Stimulated activated naive CD8-positive, alpha-beta T cell treated with anti-CD3 and anti-CD28 coated beads, Interleukin-15, amount 100 ng/mL, for 72 hours (primary cell): ENCODE measurements at places on chromosomes 1 and 21.

DNA sequence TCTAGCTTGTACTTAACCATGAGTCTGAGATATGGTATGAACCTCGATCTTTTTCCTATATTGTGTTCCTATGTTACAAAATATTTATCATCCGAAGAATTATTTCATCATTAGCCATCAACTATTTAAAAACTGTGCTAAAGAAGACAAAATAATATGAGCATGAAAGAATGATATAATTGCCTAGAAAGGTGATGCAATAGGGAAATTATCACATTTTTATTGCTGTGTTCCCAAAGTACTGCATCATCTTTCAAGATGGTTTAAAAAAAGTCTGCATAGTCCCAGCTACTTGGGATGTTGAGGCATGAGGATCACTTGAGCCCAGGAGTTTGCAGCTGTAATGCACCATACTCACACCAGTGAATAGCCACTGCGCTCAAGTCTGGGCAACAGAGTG lies 126.7 kb downstream of the APP start:
- no peak for DNase-seq

GRCh38 chr1:182974506-182975191 lies 21.7 kb upstream of the SHCBP1L start:
- no peak for DNase-seq

DNA sequence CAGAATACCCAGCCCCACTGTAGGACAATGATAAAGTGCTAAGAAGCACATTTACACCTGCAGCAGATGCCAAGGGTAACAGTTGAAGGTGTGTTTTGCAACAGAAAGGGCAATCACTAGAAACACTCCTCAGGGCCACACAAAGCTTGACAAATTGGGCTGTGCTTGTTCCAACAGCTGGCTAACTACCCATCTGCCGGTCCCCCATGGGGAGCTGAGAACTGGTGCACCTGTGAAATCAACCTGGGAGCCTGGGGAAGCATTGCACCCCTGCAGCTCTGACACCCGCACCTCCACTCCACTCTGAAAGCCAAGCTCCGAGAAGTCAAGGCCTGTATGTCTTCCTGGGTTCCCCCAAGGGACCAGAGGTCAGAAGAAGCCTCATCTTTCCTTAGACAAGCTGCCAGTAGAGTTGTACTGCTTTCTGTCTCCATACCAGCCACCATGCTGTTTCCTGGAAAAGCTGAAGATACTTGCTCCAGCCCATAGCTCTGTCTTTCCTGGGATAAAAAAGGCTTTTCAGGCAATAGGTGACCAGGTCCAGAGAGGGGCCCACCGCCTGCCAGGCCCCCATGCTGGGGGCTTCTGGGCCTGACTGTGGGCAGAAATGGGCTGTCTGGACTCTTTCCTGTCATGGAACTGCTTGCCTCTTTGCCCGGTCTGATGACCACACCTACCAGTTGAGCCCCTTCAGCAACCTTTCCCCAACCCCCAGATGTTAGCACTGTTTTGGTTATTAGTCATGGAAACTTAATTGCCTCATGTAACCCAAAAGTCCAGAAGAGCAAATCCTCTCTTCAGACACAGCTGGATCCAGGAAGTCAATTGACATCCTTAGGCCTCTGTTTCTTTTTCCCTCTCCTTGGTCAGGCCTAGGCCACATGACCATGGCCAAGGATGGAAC lies 93.6 kb downstream of the KIF14 start:
- DNase-seq, result no peak

DNA sequence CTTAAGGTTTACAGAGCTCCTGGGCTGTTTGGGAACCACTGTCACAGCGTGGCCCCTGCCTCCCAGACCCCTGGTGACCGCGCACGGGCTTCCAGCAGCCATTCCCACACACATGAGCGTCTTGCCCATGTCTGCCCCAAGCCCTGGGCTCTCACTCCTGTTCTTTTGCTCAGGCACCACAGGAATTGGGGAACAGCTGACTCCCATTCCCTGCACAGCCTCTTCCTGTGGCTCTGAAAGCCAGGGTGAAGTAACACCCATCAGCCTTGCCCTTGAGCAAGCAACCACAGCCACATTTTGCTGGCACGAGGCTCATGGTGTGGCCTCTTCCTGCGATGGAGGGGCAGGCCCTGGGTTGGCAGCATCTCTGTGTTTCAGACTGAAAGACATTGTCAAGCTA lies 14.3 kb upstream of the GPR157 start:
- no peak for DNase-seq

DNA sequence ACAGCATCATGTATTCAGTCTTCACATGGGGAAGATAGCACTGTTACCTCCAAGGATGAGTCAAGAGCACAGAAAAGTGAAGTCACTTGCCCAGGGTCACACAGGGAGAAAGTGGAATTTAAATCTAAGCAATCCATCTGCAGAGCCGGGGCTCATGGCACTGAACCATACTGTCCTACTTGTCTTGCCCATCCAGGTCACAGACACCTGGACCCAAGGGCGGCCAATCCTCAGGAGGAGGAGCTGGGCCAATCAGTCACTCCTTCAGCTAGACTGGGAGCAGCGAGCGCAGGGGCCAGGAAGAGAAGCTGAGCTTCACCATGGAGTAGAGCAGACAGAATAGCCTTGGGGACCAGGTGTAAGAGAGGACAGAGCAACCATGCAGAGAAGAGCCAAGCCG lies 9.2 kb upstream of the GJB5 start:
- no peak for DNase-seq

- no peak for DNase-seq
Measured at GRCh38 chr1:92975551-92976232, 14.4 kb upstream of the DIPK1A start.

DNA sequence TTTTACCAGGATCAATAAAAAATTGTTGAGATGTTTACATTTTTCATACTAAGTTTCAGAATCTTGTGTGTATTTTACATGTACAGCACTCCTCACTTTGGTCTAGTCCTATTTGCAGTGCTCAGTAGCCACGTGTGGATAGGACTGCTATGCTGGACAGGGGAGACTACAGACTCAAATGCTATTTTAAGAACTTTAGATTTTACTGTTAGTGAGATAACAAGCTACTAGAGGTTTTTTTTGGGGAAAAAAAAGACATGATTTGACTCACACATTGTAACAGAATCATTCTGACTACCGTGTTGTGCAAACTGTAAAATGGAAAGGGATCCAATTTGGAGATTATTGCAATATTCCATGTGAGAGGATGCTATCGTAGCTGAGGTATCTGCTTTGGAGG lies 418.9 kb upstream of the PRMT6 start:
- no peak for DNase-seq

GRCh38 chr1:32627596-32628162 lies 22.7 kb downstream of the ZBTB8OS start:
- DNase-seq, result no peak

DNA sequence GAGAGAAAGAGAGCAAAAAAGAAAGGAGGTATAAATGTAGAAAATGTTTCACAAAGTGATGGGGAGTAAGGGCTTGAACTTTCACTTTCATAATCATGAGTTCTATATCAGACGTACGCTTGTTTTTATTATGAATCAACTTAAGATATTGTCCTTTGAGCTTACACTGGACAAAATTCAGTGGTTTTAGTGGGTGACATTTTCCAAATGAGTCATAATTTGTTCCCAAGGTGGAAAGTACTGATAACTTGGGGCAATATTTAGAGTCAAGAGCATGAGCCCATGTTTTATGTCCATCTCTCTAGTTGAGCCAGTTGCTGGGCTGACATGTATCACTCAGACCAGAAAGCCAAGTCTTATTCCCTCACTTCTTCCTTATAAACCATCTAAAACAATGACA lies 161.6 kb downstream of the CHRM3 start:
- DNase-seq, result no peak

DNA sequence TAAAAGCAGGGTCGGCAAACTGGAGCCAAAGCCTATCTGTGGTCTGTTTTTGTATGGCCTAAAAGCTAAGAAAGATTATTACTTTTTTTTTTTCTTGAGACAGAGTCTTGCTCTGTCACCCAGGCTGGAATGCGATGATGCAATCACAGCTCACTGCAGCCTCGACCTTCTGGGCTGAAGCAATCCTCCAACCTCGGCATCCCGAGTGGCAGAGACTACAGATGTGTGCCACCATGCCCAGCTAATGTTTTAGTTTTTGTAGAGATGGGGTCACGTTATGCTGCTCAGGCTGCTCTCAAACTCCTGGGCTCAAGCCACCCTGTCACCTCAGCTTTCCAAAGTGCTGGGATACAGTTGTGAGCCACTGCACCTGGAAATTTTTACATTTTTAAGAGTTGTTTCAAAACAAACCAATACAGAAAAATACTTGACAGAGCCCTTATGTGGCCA lies 6.5 kb upstream of the GLRX2 start:
- DNase-seq, result no peak

DNA sequence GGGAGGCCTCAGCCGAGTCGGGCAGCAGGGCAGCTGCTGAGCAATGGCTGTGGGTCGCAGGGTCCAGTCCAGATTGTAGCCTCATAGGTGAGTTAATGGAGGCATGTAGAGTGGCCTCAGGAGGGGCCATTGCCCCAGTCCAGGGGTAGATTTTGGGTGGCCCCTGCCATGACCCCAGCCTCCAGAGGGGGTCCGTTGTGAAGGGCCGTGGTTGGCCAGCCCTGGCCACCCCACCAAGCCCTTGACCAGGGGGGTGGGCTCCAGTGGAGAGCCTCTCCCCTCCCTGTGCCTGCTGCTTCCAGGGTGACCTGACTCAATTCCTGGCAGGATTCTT lies 26.1 kb downstream of the TRPM2 start:
- no peak for DNase-seq

DNA sequence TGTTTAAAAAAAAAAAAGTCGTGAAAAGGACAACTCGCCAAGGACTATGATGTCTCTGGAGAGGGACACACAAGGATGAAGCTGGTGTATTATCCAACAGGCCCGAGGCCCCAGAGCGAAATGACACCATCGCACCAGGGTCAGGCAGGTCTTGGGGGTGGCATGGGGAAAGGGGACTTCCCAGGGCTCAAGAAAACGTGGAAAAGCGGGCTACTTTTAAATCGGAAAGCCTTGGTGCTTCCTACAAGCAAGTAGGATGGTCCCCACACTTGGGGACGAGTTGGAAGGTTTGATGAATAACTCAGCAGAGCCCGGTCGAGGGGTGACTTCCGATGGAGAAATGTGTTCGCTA lies 505 bp upstream of the GNPAT start:
- no peak for DNase-seq

DNA sequence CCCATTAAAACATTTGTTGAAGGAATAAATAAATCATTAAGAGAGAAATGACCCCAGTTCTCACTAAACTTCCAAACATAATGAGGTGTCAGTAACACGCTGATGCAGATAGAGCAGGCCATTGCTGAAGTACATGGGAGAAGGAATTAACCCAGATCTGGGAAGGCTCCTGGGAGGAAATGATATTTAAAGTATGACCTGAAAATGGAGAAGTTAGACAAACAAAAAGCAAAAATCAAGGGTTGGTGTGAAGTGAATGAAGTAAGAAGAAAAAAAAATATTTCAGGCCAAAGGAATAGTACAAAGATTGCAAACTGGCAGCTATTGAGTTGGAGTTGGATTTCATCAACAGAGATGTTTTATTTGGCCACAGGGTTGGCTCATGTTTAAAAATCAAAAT lies 71.4 kb downstream of the RGS2 start:
- DNase-seq, result no peak

DNA sequence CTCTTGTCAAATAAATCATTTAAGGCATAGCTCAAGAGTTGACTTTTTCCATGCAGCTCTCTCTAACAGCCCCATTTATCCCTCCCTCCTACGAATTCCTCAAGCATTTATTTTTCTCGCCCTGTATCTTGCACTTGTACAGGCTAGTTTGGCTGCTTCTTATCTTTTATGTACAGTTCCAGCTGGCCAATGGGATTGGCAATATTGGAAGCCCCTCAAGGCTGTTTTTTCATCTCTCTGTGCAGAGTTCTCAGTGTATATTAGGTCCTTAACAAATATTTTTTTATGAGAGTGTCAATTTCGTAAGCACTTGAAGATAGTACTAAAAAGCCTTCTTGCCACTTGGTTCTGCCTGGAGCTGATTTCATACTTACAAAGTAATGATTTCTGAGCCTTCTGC lies 356.0 kb downstream of the ST6GALNAC3 start:
- no peak for DNase-seq

GRCh38 chr1:20371411-20371810 lies 80.7 kb downstream of the VWA5B1 start:
- no peak for DNase-seq

- no peak for DNase-seq
Measured at GRCh38 chr1:52613636-52614373, 11.6 kb downstream of the GPX7 start.

GRCh38 chr1:111517469-111518225 lies 14.2 kb upstream of the ADORA3 start:
- DNase-seq, result peak; percentile 63

DNA sequence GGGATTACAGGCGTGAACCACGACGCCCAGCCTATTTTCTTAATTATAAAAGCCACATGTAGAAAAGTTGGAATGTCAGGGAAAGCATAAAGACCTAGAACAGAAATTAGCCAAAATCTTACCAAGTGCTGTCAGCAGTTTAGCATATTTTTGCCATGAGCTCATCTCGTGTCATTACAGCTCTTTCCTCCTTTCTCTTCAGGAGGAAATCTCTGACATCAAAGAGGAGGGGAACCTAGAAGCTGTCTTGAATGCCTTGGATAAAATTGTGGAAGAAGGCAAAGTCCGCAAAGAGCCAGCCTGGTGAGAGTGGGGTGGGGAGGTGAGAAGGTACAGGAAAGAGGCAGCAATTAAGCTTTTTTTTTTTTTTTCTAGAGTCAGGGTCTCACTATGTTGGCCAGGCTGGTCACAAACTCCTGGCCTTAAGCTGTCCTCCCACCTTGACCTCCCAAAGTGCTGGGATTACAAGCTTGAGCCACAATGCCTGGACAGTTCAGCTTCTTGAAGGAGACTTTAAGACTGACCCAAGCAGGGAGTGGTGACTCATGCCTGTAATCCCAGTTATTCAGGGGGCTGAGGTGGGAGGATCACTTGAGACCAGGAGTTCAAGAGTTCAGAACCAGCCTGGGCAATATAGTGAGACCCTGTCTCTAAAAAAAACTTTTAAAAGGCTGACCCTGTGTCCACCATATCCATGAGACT lies 8.4 kb upstream of the BGLAP start:
- DNase-seq, result no peak

GRCh38 chr1:112870887-112871646 lies 84.9 kb downstream of the SLC16A1 start:
- no peak for DNase-seq

DNA sequence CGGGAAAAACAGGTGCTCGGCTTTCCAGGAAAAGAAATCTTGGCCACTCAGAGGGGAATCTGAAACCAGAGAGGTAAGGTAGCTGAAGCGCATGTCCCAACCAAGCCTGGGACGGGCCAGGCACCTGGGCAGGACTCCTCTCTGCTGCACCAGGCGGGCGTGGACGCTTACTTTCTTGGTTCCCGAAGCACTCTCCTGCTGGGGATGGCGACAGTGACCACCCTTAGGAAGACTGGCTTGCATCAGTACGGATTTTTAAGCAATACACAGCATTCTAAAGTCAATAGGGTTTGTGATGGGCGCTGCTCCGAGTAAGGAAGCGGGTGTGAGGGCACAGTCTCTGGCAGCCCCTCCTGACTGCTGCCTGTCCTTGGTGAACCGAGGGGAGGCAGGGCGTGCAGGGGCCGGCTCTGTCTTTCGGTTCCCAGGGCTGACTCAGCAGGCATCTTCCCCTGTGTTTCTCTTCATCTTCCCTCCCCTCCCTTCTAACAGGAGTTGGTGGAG lies 74.9 kb upstream of the ANGPTL1 start:
- no peak for DNase-seq

- peak; percentile 60 for DNase-seq
Measured at GRCh38 chr1:2801535-2802291, at the start of gene TTC34. Gene TTC34 (minus strand): TSS chr1:2801693. CDS start chr1:2800827, 866 bp downstream.

GRCh38 chr1:204410688-204411450 lies 748 bp downstream of the PPP1R15B start:
- DNase-seq, result peak; percentile 41
